Stimulated activated CD4-positive, alpha-beta T cell treated with anti-CD3 and anti-CD28 coated beads, Interleukin-4, amount 100 ng/mL, for 1 hour (primary cell): ENCODE measurements at places on chromosomes 11 and 22.

DNA sequence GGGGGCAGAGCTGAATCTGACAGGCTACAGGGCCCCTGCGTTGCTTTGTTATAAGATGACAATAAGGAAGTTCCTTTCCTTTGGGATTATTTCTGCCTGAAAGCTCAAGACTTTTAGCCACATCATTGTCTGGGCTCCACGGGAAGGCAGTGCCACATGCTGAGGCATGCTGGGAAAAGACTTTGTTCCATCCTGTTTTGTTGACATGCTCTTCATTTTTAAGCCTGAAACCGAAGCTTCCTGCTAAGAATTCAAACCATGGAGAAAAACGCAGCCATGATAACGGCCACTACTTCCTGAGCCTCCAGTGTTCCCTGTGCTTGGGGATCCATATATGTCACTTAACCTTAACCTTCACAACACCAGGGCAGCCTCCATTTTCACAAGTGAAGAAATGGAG, 5.5 kb upstream of the TCF20 start:
- DNase-seq, result no peak

DNA sequence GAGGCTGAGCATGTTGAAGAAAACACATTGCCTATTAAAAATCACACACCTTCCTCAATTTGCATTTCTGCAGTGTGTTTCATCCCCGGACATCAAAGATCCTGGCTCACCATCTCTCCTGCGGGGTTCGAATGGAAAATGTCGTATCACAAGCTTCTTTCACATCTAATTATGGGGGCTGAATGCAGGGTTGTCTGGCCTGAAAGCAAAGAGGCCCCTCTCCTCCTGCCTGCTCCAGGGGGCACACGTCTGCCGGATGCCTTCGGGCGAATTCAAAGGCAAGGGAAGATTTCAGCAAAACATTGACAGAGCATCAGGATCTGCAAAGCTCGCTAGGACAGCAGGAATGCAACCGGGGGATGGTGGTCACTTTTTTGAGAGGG, 1447.7 kb downstream of the TBC1D22A start:
- DNase-seq, result no peak

DNA sequence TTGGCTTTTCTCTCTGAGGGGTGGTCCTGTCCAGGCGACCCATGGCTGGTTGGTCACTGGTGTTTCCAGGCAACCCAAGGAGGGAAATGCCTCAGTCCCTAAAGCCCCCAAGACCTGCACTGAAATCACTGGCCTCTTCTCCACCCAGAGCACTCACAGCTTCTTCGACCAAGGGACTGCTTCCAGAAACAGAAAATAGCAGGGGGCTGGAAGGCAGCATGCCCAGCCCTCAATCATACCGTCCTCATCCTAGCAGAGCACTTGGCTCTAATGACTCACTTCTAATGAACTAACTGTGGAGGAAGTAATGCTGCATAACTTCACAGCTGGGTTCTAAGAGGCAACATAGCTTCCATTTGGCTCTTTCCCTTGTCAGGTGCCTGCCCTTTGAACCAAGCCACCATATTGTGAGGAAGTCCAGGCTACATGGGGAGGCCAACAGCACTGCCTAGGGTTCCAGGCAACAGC, 27.6 kb downstream of the DKK3 start:
- no peak for DNase-seq

DNA sequence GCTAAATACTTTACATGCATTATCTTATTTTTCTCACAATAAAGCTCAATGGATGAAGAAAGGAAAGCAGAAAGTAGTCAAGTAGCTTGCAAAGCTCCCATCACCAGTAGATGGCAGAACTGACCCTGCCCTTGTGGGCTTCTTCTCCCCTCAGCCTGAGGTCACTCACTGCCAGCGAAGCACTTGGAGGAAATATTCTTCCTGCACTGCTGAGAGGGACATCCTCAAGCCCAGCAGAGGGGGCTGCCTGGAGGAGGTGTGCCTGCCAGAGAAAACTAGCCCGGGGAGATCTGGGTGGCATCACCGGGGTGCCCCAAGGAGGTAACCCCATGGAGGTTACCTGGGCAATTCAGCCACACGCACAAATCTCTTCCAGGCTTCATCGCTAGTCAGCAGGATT, 6.6 kb downstream of the APOL4 start:
- peak; percentile 40 for DNase-seq
